Activated CD4-positive, CD25-positive, alpha-beta regulatory T cell treated with anti-CD3 and anti-CD28 coated beads, Interleukin-2, amount 50 U/mL, for 72 hours (primary cell): ENCODE measurements at places on chromosomes 1 and 21.

- DNase-seq, result no peak
Observed at GRCh38 chr1:62689524-62689923, 1.3 kb upstream of the DOCK7 start.

GRCh38 chr1:86259390-86259789, 102.8 kb upstream of the COL24A1 start:
- no peak for DNase-seq

- no peak for DNase-seq
Observed at GRCh38 chr1:45979074-45979777, 153.2 kb downstream of the PIK3R3 start.

GRCh38 chr1:209769171-209769904, 13.5 kb downstream of the TRAF3IP3 start:
- DNase-seq, result peak; percentile 73

GRCh38 chr1:15918962-15919715, 56.8 kb downstream of the ZBTB17 start:
- no peak for DNase-seq

GRCh38 chr1:214003233-214003632, 15.5 kb downstream of the PROX1 start:
- DNase-seq, result no peak

DNA sequence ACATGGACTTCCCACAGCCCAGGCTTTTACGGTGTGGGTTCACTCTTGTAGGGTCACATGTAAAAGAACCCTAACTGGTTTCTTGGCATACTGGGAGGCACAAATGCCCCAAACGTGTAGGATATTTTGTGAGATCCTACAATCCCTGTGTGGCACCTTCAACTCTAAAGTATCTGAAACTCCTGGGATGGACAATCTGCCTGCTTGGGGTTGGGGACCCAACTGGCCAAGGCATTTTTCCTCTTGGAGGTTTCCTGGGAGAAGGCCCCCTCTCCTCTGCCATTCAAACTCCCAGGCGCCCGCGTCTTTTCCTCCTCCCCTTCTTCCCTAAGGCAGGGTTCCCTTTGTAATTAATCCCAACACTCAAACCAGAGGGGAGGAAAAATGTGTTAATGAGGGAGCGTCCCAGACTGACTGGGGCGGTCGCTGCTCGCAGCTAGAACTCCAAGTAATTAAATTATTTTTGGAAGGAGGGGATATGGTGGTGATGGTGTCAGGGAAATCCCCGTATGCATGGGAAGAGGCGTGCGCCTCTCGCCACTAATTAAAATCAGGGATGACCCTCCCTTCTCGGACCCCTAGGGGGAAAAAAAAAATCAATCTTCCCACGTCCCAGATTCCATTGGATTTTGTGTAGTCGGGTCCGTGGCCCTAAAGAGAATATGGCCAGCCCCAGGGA, 681 bp upstream of the VANGL2 start:
- no peak for DNase-seq

DNA sequence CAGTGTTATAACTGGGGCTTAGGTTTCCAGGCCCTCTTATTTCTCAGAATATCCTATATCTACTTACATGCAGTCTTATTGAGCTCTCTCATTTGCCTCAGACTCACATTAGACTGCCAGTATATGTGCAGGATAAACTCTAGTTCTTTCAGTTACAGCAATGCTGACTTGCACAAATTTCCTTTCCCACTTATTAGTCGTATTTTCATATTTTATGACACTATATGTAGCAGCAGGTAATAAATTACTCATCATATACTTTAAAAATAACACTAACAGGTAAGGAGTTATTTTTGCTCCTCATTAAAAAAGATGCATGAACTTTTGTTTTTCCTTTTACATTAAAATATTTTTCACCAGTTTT, 65.7 kb downstream of the GADD45A start:
- no peak for DNase-seq

GRCh38 chr21:26836528-26836927, 8.7 kb downstream of the ADAMTS1 start:
- no peak for DNase-seq

DNA sequence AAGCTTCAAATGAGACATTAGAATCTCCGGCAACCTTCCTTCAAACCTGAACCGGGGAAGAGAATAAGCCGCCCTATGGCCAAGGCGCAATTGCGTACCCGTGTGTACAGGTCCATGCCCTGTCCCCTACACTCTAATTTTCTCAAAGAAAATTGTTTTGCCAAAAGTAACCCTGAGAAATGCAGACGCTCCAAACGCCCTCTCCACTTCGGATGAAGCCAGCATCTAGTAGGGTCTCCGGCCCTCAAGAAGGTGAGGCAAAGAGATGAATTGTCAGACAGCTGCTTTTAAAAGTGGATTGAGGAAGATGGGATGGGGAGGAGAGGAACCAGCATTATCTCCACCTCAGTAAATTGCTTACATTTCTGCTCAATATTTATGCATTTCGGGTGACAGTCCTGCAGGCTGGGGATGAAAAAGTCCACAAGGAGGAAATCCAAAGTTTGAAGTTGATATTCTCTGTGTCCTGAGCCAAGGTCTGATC, 630 bp upstream of the LHX9 start:
- no peak for DNase-seq

DNA sequence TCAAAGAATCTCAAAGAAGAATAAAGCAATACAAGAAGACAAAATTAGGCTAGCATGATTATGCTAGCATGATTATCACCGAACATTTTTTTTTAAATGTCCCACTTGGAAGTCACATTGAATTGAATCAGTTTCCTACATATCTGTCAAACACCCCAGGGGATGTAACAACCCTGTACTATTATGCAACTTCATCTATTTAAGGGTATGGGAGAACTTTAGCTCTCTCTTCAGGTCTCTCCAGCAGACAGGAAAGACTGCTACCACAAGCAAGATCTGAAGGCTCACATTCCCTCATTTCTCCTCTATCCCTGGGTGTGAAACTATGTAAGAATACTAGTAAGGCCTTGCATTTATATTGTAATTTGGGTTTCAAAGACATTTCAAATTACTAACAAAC, 52.8 kb downstream of the EDEM3 start:
- no peak for DNase-seq

DNA sequence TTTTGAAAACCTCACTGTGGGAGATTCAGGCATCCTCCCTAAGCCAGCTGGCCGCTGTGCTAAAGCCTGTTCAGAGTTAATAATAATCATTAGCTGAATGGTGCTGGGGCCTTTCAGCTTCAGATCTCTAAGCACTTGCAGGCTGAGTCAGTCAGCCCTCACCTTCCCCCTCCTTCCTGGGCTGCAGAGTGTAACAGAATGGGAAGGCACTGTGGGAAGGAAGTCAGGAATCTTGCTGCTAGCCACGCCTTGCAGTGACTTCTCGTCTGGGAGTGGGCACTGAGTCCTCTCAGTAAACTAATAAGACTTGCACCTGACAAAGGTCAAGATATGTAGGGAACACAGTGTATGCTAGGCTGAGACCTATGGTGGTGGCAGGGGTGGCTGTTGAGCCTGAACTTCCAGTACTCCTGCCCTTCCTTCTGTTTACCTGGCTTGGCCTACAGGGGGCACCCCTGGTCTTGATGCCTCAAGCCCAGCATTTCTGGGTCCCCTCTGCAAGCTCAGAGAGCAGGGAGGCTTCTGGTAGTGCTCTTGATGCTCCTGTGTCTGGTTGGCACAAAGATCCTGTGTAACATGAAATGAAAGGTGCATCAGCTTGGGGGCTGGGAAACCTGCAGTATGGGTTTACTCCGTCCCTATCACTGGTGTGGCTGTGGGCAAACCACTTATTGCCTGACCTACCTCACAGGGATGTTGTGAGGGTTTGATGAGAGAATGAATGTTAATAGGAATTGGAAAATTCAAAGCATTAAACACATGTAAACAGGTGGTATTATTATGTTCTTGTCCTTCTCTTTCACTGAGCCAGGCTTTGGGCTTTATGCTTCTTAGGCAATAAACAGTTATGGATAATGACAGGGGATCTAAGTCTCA, 6.0 kb downstream of the CYB561D1 start:
- no peak for DNase-seq

DNA sequence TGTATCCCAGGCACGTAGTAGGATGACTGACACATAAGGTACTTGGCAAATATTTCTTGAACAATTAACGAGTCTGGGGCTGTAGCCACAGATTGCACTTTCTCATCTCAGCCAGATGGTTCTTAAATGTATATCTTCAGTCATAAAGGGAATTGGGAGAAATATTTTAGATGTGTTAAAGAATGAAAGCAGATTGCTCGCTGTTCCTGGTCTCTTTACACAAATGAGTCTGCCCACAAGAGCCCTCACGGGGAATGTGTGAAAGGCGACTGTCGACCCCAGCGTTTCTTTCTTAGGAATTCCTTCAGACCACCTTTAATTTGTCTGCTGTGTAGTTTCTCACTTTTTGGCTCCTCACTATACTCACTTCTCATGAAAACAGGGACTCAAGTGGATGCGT, 725 bp downstream of the MT1HL1 start:
- DNase-seq, result no peak

DNA sequence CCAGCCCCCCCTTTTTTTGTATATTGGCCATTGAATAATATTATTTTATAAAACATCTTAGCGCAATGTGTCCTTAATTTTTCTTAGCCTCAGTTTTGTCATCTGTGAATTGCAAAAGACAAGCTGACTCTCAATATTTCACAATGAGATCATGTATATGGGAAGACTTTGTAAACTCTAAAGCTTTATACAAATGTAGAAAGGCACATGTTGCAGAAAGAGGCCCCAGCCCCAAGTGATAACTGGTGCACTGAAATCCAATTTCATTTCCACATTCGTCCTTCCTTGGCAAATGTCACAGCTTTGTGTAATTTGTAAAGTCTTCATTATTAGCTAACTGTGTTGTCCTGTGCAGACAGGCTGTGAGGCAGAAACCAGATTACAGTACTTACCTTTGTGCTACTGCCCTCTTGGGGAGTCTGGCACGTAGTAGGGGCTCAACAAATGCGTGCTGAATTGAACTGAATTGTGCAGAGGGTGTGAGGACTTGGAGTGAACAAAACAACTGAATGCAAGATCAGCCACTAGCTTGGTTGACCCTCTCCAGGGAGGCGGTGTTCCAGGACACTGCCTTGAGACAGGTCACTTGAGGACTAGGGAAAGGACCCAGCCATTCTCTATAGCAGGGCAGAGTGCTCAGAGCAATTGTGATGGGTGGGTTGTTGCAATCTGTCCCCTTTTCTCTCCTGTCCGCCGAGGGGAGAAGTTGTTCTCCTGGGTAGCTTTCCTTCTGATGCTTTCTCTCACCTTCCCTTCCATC, 74.6 kb downstream of the LMO4 start:
- DNase-seq, result no peak

DNA sequence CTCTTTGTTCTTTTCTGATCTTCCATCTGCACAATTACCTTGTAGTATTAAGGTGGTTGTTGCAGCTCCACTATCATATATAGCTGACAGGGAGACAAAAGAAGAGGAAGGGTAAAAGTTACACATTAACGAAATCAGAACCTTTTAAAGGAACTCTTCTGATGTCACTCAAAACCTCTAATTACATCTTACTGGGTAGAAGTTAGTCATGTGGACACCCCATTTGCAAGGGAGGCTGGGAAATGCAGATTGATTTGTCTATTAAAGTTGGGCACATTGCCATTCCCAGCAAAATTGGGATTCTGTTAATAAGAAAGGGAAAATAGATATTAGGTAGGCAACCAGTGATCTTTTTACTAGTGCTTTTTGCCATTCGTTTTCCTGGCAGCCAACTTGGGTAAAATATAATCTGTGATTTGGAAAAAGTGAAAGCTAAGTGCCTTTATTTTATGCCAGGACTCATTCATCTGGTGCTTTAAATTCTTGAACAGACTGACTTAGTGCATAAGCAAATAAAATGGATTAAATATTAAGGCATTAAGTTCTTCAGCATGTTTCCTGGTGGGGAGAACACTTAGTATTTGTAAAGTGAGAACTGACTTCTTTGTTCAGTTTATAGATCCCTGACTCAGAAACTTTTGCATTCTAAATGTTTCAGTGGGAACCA, 71.3 kb downstream of the DNM3 start:
- no peak for DNase-seq

GRCh38 chr21:32425628-32426027, 13.1 kb downstream of the EVA1C start:
- no peak for DNase-seq

- no peak for DNase-seq
Observed at GRCh38 chr1:163772246-163772645, 450.5 kb downstream of the NUF2 start.

- DNase-seq, result no peak
Observed at GRCh38 chr1:187883356-187883755, 1054.6 kb downstream of the PLA2G4A start.

GRCh38 chr1:23296931-23297330, 47.2 kb downstream of the HNRNPR start:
- no peak for DNase-seq

DNA sequence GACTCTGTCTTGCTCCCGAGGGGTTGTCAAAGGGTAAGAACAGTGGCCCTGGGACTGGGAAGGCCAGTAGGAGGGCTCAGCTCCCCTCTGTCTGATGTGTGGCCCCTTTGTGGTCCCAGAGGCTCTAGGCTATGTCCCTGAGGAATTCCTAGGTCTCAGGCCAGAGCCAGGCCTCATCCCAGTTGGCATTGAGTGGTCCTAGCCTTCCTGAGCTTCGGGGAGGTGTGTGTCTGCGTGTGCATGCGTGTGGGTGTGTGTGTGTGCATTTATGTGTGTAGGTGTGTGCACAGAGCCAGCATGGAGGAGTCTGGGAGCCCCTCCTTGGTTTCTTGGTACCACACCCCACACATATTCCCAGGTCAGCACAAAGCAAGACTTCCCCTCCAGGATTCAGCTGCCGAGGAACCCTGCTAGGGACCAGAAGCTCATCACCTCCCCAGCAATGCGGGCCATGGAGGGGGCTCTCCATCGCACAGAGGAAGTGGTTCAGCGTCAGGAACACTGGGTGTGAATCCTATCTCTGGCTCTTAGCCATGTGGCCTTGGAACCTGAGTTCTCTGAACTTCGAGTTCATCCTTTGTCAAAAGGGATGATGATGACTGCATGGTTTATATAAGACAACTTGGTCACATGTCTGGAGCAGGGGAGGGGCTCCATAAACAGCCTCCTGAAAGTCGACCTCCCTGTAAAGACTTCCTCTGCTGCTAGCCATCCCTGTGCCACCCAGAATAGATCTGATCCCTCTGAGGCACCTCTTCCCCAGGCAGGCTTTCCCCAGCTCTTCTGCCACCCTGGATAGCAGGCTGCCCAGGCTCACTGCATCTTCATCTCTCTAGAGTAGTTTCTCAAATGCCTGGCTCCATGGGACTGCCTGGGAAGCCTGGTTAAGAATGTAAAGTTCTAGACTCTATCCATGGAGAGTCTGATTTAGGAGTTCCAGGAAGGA, 8.3 kb upstream of the EPS8L3 start:
- DNase-seq, result no peak

GRCh38 chr1:109910123-109910962, at the start of gene CSF1:
Gene CSF1, plus strand, starts transcription at chr1:109910849. Its CDS starts 175 bp downstream, at chr1:109911024.
- DNase-seq, result peak; percentile 59

GRCh38 chr1:33211972-33212371, 30.1 kb upstream of the TRIM62 start:
- DNase-seq, result no peak
